ENCODE measurements at places on chromosomes 7 and 10.

DNA sequence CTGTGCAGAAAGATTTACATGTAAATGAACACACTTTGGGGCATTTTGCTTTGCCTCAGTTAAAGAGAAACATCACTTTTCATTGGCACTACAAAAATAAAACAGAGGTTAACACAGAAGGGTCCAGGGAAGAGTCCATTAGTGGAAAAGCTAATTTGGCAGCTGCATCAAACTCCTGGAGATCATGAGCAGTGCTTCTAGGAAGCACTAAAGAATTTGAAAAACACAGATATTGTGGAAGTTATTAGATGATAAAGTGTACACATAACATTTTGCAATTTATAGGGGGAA lies 161.2 kb downstream of the LRRTM3 start:
- H3K27me3 ChIP-seq, result peaks cover 19% of the 10 kb centered on the region
- H3K27ac ChIP-seq, result no peak overlapping the region

GRCh38 chr10:88286030-88286429 lies 297.1 kb downstream of the RNLS start:
- H3K36me3 ChIP-seq, result no peaks in the 10 kb centered on the region
- H3K4me3 ChIP-seq, result no peak overlapping the region
- H3K27me3 ChIP-seq, result no peaks in the 10 kb centered on the region
- DNase-seq, result no peak

DNA sequence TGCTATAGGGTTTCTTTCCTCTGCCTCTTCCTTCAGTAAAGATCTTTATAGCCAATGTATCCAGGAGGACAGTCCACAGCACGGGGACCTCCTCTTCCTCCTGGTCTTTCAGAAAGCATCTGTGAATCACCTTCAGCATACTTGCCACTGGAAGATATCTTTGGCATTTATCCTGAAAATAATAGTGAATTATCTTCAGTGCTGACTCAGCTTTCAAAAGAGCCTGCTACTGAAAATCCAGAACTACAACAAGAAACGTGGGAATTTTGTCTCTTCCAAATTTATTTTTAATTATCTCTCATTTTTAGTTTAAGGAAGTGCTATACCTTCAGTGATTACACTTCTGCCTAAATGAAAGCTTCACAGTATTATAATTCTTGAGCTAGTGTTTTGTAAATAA lies 7.6 kb upstream of the UNC5B start:
- H3K4me1 ChIP-seq, result no peaks in the 10 kb centered on the region
- peaks cover 5% of the 10 kb centered on the region for H3K27me3 ChIP-seq
- no peak overlapping the region for H3K4me3 ChIP-seq
- no peak for DNase-seq

DNA sequence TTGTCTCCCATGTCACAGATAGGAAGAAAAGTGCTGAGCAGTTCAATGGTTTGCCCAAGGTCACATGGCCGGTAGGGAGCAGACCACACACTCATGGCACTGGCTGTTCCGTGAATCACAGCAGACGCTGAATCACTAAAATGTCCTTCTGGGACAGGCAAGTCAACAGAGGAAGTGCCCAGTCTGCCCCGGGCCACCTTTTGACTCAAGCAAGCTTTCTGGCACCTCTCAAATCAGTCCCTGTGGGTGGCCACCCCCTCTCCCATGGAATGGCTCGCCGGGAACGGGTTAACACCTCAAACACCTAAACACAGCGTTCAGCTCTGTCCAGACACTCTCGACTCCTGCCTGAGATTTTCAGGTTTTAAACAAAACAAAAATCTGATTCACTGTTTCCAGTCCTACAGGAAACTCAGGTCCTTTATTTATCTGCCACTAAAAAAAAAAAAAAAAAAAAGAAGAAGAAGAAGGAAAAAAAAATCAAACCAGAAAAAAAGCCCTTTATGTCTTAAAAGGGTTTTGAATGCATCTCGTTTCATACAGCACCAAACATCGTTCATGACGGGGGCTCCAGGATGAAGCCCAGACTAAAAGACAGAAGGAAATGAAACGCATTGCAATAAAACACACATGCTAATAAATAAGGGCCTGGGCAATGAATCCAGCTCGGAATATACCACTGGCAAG lies 15.5 kb downstream of the CARD11 start:
- no peaks in the 10 kb centered on the region for H3K27me3 ChIP-seq
- H3K27ac ChIP-seq, result peak overlapping the region; percentile 26
- DNase-seq, result no peak
- peaks cover 14% of the 10 kb centered on the region for H3K4me1 ChIP-seq
- H3K36me3 ChIP-seq, result no peaks in the 10 kb centered on the region

- H3K4me1 ChIP-seq, result no peaks in the 10 kb centered on the region
- no peaks in the 10 kb centered on the region for H3K27me3 ChIP-seq
- no peak overlapping the region for H3K4me3 ChIP-seq
- DNase-seq, result no peak
- H3K36me3 ChIP-seq, result no peaks in the 10 kb centered on the region
Observed at GRCh38 chr10:52257692-52258075, 56.4 kb upstream of the DKK1 start.

GRCh38 chr10:93542358-93542791 lies 24.1 kb upstream of the FFAR4 start:
- no peak overlapping the region for H3K27ac ChIP-seq
- H3K36me3 ChIP-seq, result no peaks in the 10 kb centered on the region
- no peaks in the 10 kb centered on the region for H3K27me3 ChIP-seq

GRCh38 chr7:99042957-99043356 lies 101.0 kb downstream of the SMURF1 start:
- no peaks in the 10 kb centered on the region for H3K27me3 ChIP-seq
- peaks cover 91% of the 10 kb centered on the region for H3K36me3 ChIP-seq
- H3K27ac ChIP-seq, result peak overlapping the region; percentile 42
- no peak for DNase-seq
- H3K4me3 ChIP-seq, result no peak overlapping the region

DNA sequence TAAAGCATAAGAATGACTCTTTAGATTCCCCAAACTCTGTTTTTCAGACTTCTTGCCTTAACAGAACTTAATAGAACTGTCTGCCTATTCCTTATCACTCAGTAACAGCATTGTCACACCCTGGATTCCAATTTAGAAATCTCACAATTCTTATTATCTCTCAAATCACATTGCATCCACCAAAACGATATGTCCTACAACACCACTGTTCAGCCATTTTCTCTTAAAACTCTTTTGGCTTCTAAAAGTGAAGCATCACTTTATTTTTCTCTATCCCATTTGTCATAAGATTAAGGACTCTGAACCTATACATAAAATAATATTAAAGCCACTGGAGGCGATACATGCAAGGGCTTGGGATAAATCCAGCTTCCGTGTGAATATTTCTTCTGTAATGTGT lies 1.2 kb upstream of the CPED1 start:
- peaks cover 15% of the 10 kb centered on the region for H3K4me1 ChIP-seq
- no peaks in the 10 kb centered on the region for H3K36me3 ChIP-seq
- H3K4me3 ChIP-seq, result no peak overlapping the region
- no peak for DNase-seq

DNA sequence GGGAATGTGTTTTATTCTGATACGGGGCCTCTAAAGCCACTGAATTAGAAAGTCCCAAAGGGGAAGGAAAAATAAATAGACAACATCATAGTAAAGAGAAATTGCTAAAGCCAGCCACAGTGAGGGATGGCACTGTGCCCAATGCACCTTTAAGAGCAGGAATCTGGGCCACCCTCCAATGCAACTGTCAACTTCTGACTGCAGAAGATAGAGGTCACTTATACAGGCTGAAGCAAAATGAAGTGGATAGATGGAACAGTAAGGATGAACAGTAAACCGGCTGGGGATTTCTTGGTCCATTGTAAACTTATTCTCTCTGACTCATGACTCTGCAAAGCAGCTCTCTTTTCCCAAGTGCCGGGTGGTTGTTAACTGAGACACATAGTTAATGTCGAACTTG lies 54.0 kb upstream of the KCNIP2 start:
- H3K36me3 ChIP-seq, result no peaks in the 10 kb centered on the region
- H3K4me1 ChIP-seq, result peaks cover 5% of the 10 kb centered on the region
- no peak for DNase-seq
- H3K4me3 ChIP-seq, result no peak overlapping the region
- no peak overlapping the region for H3K27ac ChIP-seq

DNA sequence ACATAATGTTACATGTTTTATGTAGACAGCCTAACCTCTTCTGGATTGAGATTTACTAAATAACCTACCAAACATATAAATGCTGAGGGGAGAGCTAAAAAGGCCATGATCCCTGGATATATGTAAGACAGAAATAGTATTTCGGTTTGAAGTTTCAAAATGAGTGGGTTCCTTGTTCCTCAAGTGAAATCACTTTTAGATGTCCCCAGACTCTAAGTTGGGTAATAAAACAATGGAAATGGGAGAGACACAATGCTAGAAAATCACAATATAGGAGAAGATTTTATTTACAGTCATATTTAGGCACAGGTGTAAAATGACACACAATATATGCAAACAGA lies 56.5 kb downstream of the SHTN1 start:
- H3K27me3 ChIP-seq, result no peaks in the 10 kb centered on the region
- peaks cover 20% of the 10 kb centered on the region for H3K4me1 ChIP-seq
- peak overlapping the region; percentile 69 for H3K27ac ChIP-seq
- no peak for DNase-seq
- no peak overlapping the region for H3K4me3 ChIP-seq

- no peak for DNase-seq
- no peak overlapping the region for H3K4me3 ChIP-seq
- peaks cover 1% of the 10 kb centered on the region for H3K4me1 ChIP-seq
- H3K27me3 ChIP-seq, result no peaks in the 10 kb centered on the region
- H3K36me3 ChIP-seq, result no peaks in the 10 kb centered on the region
Observed at GRCh38 chr10:4888236-4888635, 62.2 kb downstream of the AKR1E2 start.

GRCh38 chr10:67112765-67113164 lies 186.9 kb downstream of the LRRTM3 start:
- H3K4me3 ChIP-seq, result no peak overlapping the region
- DNase-seq, result no peak
- H3K36me3 ChIP-seq, result no peaks in the 10 kb centered on the region
- no peaks in the 10 kb centered on the region for H3K27me3 ChIP-seq
- no peak overlapping the region for H3K27ac ChIP-seq

- peak overlapping the region; percentile 70 for H3K27ac ChIP-seq
- no peaks in the 10 kb centered on the region for H3K36me3 ChIP-seq
- peaks cover 41% of the 10 kb centered on the region for H3K4me1 ChIP-seq
- peak overlapping the region; percentile 9 for H3K4me3 ChIP-seq
Observed at GRCh38 chr7:26156451-26157420, 4.7 kb downstream of the NFE2L3 start.

DNA sequence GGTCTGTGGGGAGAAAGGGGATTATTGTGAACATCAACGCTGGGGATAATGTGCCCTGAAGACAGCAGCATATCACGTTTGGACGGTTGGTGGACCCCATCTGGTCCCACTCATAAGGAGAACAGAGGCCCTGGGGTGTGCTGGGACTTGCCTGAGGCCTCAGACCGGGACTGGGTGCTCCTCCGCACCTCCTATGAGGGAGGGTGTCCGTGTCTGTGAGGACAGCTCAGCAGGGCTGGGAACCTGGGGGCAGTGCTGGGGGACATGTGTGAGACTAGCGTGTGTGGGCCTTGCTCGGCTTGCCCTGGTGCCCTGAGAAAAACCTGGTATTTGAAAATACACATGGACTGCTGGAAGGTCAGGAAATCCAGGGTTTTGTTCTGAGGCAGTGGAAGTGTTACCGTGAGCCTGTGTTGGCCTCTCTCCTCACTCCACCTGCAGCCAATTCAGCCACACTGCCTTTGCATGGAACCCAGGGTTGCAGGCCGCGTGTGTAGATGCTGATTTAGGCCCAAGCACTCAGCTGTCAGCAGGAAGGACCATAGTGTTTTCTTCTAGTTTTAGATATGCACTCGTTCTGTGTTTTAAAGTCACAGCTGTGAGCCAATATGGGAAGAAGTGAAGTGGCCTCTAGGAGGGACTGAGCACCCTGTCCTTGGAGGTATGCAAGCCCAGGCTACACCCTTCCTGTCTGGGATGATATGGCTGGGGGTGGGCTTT lies 13.4 kb upstream of the SH2D4B start:
- H3K4me3 ChIP-seq, result no peak overlapping the region
- H3K27me3 ChIP-seq, result no peaks in the 10 kb centered on the region
- peak overlapping the region; percentile 20 for H3K27ac ChIP-seq

DNA sequence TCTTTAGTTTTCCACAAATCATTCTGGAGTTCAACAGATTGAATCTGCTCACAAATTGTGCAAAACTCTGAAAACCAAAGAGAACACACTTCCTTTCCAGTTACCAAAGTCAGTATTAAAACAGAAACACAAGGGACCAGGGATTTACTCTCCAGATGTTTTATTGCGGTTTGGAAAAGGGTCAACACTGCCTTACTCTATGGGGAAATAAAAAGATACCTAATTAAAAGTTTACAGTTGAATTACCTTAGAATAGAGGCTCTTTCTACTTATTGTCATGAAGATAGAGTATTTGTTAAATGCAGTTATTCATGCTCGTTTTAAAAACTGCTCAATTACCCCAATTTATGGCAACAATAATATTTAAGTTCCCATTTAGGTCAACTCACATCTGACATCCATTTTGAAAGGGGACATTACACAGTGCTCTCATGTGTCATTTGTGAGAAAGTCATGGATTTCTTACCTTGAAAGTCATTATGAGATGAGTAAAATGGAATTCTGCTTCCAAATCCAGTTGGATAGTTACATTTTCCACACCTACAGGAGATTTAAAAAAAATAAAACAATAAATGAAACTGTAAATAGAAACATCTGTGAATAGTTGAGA lies 8.4 kb downstream of the LAMB1 start:
- DNase-seq, result no peak
- H3K4me3 ChIP-seq, result no peak overlapping the region
- H3K27ac ChIP-seq, result peak overlapping the region; percentile 99
- H3K4me1 ChIP-seq, result peaks cover 53% of the 10 kb centered on the region

DNA sequence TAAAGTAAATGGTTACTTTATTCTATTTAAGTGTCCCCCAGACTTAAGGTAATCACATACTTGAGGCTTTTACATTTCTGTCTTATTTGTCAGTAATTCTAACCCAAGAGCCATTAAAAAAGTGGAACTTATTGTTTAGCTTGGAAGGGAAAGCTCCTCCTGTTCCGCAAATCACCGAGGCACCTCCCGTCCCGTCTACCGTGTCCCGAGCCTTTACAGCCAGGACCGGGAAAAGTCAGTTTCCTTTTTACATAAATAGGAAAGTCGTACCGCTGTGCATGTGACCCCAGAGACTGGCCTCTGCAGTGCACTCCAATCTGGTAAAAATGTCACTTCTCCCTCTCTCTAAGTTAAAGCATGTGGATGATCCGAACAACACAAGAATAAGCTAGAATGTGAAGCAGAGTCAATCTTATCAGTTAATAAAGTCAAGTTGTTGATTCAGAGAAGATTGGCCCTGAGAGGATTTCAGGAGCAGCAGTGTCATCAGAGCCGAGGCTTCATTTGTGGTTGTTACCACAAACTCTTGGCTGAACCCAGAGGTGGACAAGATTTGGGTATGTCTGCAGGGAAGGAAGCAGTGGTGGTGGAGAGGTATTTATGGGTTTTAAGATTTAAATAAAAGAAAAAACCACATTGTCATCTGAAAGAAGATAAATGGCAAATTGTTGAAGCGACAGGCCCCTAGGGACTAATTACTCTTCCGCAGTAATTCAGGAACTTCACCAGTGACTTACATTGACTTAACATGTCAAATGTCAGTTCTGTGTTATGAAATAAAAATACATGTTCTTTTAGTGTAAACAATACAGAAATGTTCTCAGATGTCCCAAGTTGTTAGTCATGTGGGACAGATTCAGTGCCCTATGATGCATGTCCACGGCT lies 316.6 kb upstream of the ZNF32 start:
- H3K36me3 ChIP-seq, result no peaks in the 10 kb centered on the region
- no peak for DNase-seq
- H3K27ac ChIP-seq, result no peak overlapping the region
- no peaks in the 10 kb centered on the region for H3K27me3 ChIP-seq
- no peaks in the 10 kb centered on the region for H3K4me1 ChIP-seq

All from RWPE2 (cell line).